GM04503 (cell line): ENCODE measurements at places on chromosomes 6 and 20.
A peak's percentile ranks its signal among the peaks of the same experiment; 100 is the strongest.

GRCh38 chr6:73694711-73695411, 1.1 kb upstream of the CD109 start:
- DNase-seq, result peak; percentile 51

DNA sequence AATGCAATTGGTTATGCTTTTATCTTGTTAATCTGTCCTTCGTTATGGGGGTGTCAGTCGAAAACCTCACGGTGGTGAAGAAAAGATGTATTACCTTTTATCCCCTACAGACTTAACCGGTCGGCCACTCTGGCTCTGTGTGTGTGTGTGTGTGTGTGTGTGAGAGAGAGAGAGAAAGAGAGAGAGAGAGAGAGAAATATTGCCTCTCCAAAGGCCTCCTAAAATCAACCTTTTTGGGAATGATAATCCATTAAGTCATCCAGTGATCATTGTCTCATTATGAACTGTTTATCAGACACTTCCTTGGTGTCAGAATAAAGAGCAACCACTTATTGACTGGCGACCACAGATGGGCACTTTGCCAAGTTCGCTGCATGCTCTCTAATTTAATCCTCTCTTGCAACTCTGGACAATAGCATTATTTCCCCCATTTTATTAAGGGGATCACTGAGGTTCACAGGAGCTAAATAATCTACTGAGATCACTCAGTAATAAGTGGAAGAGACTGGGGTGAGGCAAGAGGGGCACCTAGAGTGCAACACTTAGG, 30.7 kb downstream of the SLC35D3 start:
- DNase-seq, result no peak

DNA sequence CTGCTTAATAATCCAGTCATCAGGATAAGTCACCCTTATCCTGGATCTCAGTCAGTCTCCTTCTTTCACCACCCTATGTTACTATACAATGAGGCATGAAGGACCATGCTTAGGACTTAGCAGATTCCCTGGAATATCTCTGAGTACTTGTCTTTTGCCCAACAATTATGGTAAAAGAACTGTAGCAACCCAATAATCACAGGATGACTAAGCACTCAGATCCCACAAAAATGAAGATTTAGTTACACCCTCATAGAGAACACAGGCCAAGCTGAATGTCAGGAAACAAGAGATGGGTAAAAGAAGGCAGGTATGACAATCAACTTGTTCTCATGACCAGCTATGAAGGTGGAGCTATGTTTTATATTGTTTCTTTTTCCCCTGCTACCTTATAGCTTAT, 91.4 kb downstream of the EDN1 start:
- DNase-seq, result peak; percentile 34

DNA sequence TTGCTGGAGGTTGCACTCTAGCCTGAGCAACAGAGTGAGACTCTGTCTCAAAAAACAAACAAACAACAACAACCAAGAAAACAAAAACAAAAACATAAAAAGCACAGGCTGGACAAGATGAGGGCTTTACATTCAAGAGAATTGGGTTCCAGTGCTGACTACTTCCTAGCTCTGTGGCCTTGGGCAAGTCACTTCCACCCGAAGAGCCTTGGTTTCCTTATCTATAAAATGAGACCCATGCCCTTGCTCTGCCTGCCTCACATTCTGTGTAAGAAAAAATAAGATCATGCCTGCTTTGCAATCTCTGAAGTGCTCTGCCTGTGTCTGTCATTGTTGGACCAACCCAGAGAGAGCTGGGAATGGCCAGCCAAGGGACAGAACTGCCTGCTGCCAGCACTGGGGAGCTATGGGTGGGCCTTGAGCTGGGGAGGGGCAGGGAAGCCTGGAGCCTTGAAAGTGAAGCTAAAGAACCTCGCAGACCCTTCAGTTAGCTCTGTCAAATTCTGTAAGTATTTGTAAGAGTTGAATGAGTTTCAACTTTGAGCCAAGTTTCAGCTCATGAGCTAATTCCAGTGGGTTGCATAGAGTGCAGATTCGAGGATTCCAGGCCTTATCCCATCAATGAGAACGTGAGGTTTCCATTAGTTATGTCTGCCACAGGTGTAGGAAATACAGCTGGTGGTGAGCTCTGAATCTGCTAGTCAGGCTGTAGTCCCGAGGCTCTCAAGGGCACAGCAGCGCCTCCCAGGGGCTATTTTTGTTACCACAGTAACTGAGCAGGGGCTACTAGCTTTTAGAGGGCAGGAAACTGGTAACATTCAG, 93.2 kb downstream of the DLGAP4 start:
- DNase-seq, result no peak

- DNase-seq, result no peak
These were observed 589.8 kb upstream of the CDH4 start for GRCh38 chr20:60662307-60662706.

DNA sequence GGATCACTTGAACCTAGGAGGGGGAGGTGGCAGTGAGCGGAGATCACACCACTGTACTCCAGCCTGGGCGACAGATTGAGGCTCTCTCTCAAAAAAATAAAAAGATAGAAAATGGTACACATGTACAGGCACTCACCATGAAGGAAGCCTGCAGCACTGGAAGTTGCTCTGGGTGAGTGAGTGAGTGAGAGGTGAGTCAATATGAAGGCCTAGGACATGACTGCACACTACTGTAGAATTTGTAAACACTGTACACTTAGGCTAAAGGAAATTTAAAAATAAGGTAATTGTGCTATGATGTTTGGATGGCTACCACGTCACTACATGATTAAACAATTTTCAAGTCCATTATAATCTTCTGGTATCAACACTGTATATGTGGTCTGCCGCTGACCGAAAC, 216.2 kb downstream of the FOXC1 start:
- DNase-seq, result no peak

- no peak for DNase-seq
These were observed 9.6 kb downstream of the SRC start for GRCh38 chr20:37355252-37356180.

DNA sequence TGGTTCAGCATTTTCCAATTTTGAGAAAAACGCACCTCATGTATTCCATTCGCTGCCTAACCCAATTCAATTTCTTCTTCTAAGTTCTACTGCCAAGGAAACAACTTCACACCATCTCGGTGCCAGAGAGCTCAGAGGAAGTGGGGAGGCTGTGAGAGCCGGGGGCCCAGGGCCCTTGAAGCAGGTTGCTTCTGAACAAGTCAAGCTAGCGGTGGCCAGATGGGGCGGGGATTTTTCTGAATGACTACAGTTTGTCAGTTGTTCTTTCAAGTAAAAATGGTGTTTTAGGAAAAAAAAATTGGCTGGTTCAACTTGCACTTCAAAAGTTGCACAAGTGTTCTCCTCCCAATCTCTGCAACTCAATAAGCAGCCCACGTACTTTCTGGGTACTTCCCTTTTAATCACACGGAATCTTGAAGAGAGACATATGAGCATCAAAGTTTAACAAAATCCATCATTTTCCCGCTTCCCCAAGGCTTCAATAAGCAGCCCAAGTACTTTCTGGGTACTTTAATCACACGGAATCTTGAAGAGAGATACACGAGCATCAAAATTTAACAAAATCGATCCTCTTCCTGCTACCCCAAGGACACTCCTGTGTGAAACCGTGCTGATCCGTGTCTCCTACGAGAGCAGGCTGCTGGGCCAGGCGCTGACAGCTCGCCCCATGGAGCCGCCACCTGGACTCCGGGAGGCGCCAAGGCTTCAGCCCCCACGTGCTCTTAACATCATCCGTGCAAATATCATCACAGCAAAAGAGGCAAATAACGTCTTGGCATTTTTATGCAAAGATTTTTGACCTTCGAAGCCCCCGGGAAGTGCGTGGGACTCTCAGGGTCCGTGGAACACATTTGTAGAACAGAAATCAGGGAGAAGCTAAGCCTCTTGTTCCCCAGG, 186.7 kb upstream of the PDE10A start:
- DNase-seq, result no peak

- peak; percentile 92 for DNase-seq
These were observed 183.6 kb downstream of the PRL start for GRCh38 chr6:22113026-22113766.

DNA sequence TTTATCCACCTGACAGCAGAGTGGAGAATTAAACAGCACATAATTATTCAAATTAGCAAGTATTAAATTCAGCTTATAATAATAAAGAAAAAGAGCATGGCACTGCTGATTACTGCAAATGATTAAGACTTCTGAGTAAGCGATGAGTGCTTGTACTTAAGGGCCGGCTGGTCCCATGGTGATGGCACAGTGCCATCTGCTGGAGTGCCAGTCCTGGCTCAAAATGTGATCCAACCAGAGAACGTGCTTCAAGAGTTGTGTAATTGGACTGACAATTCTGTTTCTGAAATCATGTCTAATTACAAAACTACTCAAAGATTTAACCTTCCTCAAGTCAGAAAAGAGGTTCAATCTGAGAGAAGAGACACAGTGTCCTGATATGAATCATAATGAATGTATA, 181.6 kb upstream of the RGS17 start:
- DNase-seq, result no peak

- no peak for DNase-seq
These were observed 4.5 kb downstream of the GID8 start for GRCh38 chr20:62942456-62942855.

- no peak for DNase-seq
These were observed 57.6 kb downstream of the NUDT3 start for GRCh38 chr6:34334796-34335416.

GRCh38 chr6:166379800-166380199, 2.9 kb downstream of the MPC1 start:
- no peak for DNase-seq

DNA sequence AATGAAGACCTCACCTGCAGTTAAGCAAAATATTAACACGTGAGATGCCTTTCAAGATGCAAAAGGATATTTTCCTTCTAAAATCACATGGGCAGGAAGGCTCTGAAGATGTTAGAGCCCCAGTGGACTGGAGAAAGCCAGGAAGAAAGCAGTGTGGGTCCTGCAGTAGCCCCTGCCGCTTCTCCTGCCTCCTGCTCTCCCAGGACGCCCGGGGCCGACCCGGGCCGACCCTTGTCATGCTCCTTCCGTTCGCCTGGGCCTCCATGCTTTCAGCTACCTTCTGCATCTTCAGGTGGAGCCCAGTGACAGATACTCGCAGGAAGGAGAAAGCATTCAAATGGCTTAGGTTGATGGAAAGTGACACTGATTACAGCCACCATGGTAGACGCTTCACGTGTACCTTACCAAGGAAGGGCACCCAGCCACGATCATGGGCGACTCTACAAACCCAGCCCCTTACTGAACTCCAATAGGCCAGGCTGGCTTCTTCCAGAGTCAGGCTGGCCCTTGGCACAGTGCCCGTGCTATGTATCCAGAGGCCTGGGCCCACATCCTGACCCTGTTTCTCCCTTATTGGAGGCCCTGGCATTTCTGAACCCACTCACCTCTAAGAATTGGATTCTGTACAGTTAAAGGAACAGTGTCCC, 69.0 kb downstream of the TCP11 start:
- no peak for DNase-seq

DNA sequence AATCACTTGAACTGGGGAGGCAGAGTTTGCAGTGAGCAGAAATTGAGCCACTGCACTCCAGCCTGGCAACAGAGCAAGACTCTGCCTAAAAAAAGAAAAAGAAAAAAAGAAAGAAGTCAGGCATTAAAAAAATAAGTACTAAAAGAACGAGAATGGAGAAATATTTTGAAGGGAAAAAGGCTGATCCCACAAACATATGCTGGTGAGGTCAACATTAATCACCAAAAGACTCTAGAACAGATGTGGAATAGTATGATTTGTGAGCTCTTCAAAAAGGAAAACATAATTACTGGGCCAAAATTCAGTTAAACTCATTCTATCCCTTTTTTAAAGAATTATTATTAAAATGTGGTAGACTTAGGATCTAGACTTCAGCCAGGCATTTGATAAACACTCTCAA, 61.2 kb upstream of the NRSN1 start:
- no peak for DNase-seq

- DNase-seq, result no peak
These were observed 66.3 kb downstream of the CEP162 start for GRCh38 chr6:84161190-84161589.

GRCh38 chr20:43243672-43244269, 54.1 kb upstream of the PTPRT start:
- no peak for DNase-seq

GRCh38 chr6:64789476-64789875, 917.5 kb downstream of the EYS start:
- DNase-seq, result no peak

DNA sequence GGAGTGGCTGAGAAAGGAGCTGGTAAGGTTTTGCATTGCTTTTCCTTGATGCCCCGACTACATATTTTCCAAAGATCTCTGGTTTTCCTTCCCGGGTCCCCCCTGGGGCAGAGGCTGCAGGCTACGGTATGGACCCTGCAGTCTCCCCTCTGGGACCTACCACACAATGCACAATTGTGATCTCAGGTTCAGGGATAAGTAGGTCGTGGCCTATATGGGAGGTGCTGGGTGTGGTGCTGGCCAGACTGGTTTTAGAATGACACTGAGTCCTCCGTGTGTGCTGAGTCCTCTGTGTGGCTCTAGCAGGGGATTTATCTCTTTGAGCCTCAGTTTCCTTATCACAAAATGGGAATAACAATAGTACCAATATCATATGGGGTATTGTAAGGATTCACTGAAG, 376 bp downstream of the C20orf202 start:
- no peak for DNase-seq

DNA sequence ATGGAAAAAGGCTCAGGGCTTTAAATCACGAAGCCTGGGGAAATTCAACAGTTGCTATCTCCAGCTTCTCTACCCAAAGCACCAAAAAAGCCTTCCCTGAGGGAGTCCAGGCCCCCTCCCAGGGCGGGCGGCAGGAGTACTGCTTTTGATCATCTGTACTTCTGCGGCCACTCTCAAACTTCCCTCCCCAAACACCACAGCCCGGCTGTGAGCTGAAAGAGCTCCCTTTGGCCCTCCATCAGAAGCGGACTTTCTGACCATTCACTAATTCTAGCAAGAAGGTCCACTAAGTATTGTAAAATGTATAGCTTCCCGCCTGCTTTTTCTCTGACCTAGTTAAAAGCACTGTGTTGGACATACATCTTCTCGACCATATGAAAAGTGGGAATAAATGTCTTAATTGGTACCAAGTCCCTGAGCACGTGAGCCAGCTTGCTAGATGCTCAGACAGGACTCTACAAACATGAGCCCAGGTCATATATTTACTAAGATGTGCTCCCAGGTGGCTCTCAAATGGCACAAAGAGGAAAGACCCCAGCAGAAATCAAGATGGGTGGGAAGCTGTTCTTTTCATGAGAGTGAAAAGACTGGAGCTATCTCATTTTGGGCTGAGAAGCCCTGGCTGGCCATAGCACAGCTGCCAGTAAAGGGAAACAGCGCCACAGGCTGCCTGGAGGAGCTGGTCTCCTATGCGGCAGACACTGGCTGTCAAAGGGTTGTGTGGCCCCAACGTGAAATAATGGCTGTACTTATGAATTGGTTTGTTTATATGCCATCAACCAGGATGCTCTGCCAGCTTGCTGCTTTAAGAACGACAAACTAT, 58.6 kb downstream of the GFOD1 start:
- no peak for DNase-seq

DNA sequence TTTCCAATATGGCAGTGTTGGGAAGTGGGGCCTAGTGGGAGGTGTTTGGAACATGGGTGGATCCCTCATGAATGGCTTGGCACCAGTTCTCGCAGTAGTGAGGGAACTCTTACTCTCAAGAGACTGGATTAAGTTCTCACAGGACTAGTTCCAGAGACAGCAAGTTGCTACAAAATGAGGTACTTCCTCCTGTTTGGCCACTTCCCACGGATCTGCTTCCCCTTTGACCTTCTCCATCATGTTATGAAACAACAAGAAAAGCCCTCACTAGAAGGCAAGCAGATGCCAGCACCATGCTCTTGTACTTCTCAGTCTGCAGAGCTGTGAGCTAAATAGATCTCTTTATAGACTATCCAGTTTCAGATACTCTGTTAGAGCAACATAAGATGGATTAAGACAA, 3.1 kb downstream of the RSPH3 start:
- no peak for DNase-seq
